ENCODE measurements at places on chromosomes 16 and 17.

DNA sequence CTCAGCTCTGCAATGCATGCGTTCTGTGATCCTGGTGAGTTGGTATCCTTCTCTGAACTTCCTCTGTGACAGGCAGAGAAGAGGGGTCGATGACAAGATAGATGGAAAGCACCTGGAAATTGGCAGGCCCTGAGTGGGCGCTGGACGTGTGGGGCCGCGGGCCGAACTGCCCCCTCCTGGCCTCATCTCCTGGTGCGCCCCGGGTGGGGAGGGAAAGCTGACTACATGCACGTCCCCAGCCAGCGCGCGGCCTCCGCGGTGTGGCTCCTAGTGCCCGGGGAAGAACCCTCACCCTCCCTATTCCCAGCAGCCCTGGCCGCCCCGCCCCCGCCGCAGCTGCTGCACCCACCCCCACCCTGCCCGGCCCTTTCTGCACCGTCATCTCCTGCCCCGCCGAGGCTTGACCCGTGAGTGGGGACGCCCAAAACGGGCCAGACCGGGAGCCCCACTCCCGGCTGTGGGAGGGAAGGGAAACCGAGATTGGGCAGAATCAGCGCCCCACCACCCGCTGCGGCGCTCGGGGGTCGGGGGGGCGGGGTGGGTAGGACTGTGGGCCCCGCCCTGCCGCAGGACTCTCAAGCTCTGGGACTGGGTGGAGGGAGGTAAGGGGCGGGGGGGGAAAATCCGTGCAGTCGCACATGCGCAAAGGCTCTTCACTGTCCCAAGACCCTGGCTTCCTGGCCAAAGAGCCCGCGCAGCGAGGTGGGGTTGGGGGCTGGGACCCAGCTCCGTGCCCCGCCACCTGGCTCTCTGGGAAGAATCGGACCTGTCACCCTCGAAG is at the start of gene NOL3:
TSS of gene NOL3 (plus strand) at position 371 of the 781 bp plus-strand sequence.
- no peak for DNase-seq

GRCh38 chr17:6599364-6599763 is 41.1 kb downstream of the KIAA0753 start:
- DNase-seq, result no peak

DNA sequence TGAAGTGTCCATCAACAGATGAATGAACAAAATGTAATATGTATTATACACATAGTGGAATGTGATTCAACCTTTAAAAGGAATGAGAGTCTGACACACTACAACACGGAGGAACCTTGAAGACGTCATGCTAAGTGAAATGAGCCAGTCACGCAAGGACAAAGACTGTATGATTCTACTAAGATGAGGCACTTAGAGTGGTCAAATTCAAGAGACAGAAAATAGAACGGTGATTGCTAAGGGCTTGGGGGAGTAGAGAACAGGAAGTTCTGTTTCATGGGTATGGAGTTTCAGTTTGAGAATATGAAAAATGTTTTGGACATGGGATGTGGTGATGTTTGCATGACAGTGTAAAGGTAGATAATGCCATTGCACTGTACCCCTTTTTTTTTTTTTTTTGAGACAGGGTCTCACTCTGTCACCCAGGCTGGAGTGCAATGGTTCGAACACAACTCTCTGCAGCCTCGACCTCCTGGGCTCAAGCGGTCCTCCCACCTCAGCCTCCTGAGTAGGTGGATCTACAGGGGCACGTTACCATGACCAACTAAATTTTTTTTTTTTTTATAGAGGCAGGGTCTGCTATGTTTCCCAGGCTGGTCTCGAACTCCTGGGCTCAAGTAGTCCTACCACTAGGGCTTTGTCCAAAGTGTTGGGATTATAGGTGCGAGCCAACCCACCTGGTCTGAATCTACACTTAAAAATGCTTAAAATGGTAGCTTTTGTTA is 2.9 kb upstream of the CCDC102A start:
- no peak for DNase-seq

DNA sequence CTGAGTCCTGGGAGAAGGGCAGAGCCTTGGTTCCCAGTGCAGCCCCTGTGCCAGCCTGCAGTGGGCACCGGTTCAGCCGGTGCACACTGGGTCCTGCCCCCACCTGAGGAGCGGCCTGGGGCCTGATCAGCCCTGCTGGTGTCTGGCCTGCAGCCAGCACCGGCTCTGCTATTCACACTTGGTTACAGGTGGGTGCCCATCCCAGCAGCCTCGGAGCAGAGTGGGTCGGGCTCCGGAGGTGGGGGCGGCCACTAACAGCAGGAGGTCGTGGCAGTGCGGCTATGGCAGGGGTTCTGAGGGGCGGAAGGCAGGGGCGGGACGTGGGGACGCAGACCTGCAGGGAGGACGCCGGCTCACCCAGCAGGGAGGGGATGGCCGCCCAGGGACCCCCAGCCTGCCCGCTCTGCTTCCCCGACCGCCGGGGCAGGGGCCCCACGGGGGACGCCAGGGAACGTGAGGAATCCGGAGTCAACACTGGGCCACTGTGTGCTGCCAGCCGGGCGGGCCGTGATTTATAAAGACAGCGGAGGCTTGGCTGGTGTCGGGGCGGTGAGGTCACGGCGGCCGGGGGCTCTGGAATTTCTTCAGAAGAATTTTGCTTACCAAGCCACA is 20.3 kb downstream of the METRNL start:
- no peak for DNase-seq

GRCh38 chr16:29686740-29687332 is 7.9 kb downstream of the QPRT start:
- no peak for DNase-seq

GRCh38 chr16:88799569-88800276 is 3.9 kb upstream of the CDT1 start:
- no peak for DNase-seq

DNA sequence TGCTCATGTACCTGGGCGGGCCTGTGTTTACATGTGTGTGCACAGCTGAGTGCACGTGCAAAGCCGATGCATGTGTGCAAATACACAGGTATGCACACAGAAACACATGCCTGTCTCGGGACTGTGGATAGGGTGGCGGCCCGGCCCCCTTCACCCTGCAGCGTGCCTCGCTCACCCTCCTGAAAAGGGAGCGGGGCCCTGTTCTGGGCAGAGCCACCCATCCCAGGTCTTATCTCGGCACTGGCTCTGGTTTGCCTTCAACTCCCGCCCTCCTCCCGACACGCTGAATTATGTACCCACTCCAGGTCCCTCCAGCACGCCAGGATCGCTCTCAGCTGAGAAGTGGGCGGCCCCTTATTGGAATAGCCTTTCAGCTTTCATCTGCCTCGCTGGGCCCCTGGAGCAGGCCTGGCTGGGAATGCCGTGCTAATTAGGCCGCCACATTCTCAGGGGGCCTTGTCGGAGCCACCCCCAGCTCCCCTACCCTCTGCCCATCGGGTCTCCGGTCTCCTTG is 77.8 kb downstream of the RTN4RL1 start:
- DNase-seq, result no peak

DNA sequence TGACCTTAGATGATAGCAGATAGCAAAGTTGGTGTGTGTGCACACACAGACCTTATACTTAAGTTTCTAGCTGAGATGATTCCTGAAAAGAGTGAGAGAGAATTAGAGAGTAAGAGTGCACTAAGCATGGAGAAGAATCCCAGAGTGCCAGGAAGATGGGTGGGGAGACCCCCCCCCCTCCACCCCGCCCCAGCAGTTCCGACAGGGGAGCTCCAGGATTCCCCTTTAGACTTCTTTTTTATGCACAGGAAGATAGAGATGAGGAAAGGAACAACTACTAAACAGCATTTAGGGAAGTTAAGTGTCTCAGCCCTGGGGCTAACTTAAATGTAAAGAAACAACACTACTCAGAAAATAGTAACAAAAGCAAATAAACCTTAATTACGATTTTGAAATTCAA is 878.0 kb upstream of the GOT2 start:
- DNase-seq, result no peak

DNA sequence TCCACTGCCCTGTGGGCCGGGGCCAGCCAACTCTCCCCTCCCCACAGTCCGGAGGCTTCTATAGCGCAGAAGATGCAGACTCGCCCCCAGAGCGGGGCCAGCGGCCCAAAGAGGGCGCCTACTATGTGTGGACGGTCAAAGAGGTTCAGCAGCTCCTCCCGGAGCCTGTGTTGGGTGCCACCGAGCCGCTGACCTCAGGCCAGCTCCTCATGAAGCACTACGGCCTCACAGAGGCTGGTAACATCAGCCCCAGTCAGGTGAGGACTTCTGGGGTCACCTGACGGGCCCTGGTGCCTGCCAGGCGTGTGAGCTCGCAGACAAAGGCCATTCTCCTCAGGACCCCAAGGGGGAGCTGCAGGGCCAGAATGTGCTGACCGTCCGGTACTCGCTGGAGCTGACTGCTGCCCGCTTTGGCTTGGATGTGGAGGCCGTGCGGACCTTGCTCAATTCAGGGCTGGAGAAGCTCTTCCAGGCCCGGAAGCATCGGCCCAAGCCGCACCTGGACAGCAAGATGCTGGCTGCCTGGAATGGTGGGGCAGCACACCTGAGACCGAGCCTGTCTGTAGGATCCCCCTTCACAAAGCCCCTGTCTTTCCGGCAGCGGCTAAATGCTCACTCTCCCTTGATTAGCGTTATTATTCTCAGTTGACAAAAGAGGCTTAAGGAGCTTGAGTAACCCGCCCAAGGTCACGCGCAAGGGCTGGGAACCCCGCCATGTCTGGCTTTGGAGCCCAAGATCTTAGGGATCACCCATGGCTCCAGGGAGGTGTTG is 3.9 kb downstream of the SPATA20 start:
- DNase-seq, result peak; percentile 62

GRCh38 chr16:63497408-63497807 is 1461.2 kb upstream of the CDH8 start:
- DNase-seq, result no peak

DNA sequence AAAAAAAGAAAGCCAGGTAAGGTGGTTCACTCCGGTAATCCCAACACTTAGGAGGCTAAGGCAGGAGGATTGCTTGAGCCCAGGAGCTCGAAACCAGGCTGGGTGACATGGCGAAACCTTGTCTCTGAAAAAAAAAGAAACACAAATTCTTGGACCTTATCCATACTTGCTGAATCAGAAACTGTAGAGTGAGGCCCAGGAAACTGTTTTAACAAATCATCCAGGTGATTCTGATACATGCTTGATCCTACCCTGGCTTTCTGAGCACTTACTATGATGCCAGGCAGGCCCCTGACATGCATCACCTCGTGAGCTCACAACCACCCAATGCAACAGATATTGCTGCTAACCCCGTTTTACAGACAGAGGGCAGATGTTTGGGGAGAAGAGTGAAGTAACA is 4.0 kb upstream of the NAE1 start:
- no peak for DNase-seq

DNA sequence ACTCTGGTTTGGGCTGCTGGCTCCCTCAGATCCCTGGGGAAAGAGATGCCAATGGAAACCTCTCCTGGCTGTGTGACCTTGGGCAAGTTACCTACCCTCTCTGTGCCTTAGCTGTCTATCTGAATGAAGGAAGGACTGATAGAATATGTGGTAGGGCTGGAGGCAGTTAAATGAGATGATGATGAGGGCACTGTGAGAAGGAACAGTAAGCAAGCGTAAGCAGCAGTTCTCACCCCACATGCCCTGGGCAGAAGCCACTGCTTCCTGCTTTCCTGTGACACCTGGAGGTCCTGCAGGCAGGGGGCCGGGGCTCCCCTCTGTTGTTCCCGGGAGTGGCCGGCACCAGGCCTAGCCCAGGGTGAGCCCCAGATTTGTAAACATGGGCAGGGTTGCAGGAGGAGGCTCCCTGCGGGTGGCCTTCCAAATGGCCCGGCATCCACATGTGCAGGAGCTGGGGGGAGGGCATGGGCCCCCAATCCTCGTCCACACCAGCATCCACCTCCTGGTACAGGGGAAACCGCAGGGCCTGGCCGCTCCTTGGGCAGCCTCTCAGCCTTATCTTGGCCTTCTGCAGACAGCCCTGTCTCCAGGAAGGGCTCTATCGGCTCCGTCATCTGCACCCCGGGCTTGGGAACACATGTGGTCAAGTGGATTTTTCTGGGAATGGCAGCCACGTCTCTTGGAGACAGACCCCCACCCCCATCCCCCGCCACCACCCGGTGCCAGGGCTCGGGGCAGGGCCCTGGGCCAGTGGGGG is 235.6 kb upstream of the GSE1 start:
- DNase-seq, result no peak

DNA sequence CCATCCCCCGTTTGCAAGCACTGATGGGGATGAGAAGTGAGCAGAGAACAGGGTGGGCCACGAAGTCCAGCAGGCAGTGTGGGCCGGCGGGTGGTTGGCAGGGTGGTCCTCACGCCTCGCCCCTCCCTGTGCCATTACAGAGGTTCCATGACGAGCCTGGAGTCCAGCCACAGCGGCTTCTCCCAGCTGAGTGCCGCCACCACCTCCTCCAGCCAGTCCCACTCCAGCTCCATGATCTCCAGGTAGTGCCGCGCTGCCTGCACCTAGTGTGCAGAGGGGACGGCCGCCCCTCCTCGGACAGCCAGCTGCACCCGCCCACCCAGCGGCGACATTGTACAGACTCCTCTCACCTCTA is 73.0 kb downstream of the SEC14L1 start:
- DNase-seq, result no peak

GRCh38 chr16:4651827-4652226 is 27.2 kb downstream of the MGRN1 start:
- no peak for DNase-seq

GRCh38 chr17:4003501-4004421 is 39.5 kb upstream of the ATP2A3 start:
- DNase-seq, result no peak

GRCh38 chr16:24731722-24732419 is 2.4 kb downstream of the TNRC6A start:
- no peak for DNase-seq

DNA sequence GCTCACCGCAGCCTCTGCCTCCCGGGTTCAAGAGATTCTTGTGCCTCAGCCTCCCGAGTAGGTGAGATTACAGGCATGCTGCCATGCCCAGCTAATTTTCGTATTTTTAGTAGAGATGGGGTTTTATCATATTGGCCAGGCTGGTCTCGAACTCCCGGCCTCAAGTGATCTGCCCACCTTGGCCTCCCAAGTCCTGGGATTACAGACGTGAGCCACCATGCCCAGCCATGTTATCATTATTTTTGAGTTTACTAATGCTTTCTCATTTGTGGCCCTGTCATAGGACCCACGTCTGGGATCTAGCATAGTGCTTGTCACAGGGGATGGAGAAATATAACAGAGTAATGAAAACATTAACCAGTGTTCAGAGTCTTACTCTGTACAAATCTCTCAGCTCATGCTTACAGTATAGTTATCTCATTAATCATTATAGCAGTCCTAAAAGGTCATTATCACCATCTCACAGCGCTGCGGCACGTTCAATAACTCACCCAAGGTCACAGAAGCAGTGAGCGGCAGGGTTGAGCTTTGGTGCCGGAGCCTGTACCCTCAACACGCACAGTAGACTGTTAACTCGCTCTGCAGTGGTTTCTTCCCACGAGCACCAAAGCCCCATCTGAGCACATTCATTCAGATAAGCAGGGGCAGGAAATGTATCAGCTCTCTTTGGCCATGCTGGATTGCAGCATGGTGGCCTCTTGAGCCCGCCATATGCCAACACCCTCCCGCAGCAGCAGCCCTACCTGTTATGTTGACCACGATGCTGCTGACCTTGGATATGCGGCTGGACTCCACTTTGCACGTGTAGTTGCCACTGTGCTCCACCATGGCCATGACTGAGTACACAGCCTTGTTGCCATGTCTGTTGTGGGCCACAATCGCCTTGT is 21.4 kb downstream of the PECAM1 start:
- no peak for DNase-seq

GRCh38 chr17:64718058-64718457 is 56.0 kb upstream of the SMURF2 start:
- DNase-seq, result no peak

GRCh38 chr17:54901230-54901822 is 674 bp downstream of the TOM1L1 start:
- DNase-seq, result no peak

Data from NCI-H1092 (cell line).